ENCODE measurements at places on chromosomes 1 and 21.

GRCh38 chr1:38009088-38009840 is 3.3 kb upstream of the UTP11 start:
- DNase-seq, result peak; percentile 60

DNA sequence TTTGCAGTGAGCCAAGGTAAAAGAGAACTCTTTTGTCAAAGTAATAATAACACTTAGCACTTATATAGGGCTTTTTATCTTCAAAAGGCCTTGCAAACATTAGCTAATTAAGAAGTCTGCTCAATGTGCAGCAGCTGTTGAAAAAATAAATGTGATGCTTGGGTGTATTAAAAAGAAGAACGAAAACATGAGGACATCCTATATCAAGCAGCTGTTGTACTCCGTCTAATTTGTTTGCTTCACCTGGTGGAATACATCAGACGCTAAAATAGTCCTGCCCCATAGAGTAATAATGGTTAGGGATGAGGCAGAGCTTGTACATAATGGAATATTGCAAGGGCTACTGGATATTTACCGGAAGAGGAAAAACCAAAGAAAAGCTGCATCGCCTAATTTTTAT is 299.5 kb downstream of the ST6GALNAC3 start:
- DNase-seq, result no peak

DNA sequence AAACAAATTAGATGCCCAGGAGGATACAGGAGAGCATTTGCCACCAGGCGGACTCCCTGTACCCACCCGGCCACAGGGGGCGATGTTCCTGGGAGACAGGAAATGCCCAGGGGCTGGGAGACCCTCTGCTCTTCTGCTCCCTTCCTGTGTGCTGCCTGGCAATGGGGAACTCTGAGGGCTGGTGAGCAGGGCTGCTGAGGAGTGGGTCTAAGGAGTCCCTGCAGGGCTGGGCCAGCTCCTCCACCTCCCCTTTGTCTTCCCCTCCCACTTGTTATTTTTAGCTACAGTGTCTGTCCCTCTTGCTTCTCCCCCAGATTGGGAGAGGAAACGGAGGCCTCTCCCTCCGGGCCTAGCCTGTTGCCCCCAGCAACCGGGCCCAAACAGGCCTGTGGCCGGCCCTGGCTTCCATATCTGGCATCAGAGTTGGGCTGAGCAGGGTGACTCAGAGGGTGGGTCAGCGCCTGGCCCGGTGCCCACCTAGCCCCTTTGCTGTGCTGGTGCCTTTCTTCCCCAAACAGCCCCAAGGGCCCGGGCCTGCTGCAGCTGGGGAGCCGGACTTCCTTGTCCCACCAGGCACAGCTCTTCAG is 11.6 kb downstream of the LMNA start:
- peak; percentile 98 for DNase-seq

DNA sequence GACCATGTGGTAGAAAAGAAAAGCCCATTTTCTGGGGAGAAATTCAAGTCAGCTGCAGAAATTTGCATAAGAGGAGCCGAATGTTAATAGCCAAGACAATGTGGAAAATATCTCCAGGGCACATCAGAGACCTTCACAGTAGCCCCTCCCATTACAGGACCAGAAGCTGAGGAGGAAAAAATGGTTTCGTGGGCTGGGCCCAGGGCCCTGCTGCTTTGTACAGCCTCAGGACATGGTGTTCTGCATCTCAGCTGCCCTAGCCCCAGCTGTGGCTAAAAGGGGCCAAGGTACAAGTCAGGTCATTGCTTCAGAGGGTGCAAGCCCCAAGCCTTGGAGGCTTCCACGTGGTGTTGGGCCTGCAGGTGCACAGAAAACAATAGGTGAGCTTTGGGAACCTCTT is 108.3 kb downstream of the DMRTB1 start:
- no peak for DNase-seq

DNA sequence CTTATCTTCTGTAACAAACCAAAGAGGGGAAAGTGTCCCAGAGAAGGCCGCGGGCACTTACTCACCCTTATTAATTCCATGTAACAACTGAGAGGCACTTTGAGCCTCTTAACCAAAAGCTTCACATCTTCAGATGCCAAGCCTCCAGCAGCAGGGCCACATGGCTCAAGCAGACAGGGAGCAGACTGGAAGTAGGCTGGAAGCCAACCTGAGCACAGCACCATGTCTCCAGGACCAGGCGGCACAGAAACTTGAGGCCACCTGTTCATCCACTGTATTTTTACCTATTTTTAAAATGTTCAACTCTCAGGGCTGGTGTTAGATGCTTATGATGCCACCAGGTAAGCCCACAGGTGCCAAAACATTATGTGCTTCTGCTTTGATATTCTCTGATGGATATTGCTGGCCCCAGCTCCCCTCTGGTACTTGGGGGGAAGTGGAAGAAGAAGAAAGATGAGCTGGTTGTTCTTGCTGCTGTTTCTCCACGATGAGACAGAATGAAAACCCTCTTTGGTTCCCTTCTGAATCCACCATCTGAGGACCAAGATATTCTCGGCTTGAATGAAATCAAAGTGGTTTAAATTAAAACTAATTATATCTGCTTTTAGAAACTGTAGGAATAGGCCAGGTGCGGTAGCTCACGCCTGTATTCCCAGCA is 30.6 kb upstream of the SDE2 start:
- DNase-seq, result no peak

DNA sequence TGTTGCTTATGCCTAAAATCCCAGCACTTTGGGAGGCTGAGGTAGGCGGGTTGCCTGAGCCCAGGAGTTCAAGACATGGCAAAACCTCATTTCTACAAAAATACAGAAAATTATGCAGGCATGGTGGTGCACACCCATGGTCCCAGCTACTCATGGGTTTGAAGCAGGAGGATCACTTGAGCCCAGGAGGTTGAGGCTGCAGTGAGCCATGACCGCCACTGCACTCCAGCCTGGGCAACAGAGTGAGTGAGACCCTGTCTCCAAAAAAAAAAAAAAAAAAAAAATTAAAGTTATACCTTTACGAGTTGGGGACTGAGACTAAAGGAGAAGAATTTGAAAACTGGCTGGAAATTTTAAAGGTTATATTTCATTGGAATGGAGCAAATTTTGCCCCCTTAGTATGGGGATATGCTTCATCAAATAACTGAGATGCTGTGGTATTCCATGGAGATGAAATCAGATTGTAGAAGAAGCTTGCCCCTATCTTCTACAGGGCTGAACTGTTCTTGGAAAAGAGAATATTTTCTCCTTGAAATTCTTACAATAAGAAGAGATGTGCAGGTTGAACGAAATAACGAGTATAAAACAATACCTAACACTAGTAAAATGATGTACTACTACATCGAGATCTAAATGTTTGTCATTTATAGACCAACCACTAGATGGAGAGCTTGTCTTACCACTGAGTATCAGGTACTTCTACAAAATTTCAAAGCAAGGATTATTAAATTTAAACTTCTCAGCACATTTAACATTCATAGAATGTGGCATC is 34.9 kb upstream of the SCYL3 start:
- peak; percentile 49 for DNase-seq

- no peak for DNase-seq
Observed at GRCh38 chr1:159007726-159008125, 2.0 kb upstream of the IFI16 start.

DNA sequence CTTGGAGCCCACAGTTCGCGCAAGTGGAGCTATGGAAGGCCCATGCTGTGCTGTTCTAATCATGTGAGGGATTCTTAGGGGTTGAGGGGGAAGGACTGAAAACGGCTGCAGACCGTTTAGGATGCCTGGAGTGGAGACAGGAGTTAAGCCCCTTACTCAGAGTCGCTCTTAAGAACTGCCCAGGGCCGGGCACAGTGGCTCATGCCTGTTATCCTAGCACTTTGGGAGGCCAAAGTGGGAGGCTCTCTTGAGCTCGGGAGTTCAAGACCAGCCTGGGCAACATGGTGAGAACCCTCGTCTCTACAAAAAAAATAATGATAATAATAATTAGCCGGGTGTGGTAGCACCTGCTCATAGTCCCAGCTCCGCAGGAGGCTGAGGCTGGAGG is 1.1 kb downstream of the ZNF672 start:
- DNase-seq, result no peak

DNA sequence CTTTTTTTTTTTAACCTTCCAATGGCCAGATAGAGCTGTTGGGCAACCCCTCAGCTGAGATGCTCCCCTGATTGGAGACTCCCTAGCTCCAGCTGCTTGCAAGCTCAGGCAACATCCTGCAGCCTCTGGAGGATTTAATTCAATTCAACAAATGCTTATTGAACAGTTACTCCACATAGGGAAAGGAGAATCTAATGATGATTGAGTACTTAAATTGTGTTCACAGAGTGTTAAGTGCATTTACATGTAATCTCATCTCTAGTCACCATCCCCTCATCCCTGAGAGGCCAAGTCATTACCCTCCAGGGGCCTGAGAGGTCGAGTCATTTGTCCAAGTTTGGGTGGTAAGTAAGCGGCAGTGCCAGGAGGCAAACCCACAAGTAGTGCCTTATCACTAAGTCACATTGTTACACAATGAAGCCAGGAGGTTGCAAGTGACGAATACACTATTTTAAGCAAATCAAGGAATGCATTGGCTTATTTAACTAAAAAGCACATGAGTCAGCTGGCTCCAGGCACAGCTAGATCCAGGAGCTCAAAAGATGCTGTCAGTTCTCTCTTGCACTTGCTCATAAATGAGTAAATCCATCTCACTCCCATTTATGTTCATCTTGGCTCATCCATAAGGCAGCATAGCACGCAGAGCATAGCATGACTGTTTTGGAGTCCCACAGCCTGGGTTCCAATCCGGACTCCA is 64.3 kb downstream of the OPTC start:
- peak; percentile 99 for DNase-seq

DNA sequence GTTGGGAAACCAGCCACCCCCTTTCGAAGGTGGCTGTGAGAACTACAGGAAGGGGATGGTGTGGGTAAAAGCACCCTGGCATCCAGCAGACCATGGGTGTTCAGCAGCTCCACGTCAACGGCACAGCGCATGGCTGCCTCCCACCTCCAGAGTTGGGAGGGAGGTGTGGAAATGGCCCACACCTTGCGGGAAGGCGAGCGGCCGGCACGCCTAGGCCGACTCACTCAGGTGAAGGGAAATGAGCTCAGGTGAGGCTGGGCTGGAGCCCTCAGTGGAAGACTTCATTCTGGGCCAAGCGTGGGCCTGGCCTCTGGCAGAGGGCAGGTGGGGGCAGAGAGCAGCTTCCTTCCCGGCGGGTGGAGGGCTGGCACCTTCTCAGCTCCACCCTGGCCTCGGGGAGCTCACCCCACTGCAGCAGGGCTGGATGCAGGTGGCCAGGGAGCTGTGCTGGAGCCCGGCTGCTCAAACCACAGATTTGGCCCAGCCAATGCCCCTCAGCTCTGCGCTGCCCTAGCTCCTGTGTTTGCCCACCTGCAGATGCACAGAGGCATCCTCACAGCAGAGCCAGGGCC is 24.8 kb upstream of the ALDH4A1 start:
- DNase-seq, result no peak

DNA sequence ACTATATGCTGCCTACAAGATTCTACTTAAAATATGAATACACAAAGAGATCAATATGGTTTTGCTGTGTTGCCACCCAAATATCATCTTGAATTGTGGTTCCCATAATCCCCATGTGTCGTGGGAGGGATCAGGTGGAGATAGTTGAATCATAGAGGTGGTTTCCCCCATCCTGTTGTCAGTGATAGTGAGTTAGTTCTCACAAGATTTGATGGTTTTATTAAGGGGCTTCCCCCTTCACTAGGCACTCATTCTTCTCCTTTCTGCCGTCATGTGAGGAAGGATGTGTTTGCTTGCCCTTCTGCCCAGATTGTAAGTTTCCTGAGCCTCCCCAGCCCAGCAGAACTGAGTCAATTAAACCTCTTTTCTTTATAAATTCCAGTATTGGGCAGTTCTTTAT is 654.4 kb upstream of the NR5A2 start:
- DNase-seq, result no peak

DNA sequence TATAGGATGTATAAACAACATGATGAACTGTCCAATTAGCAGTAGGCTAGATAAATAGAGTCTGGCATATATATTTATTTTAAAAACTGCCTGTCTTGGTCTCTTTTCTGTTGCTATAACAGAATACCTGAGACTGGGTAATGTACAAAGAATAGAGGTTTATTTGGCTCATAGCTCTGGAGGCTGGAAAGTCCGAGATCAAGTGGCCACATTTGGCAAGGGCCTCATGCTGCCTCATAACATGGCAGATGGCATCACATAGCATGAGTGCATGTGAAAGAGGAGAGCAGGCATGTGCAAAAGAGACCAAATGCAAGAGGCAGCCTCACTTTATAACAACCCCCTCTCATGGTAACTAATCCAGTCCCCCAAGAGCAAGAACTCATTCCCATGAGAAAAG is 6.0 kb downstream of the STYXL2 start:
- no peak for DNase-seq
